ENCODE measurements at places on chromosomes 3 and 15.

- DNase-seq: no peak
Measured at GRCh38 chr3:100641471-100642032, 32.2 kb downstream of the ADGRG7 start.

DNA sequence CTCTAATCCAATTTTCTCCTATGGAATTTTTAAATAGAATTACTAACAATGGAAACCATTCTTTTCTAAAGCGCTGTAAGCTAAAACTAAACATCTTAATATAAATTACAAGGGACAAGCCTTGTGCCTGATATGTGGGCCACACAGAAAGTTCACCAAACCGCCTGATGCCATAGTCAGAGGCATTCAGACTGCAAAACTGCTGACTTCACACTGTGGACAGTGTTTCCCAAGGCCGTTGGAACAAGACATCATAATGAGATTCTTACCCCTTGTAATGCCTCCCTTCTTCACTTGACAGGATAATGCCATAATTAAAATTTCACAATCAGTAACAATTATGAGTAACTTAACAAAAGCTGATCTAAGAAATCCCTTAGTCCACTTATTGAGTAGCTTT, 14.9 kb downstream of the SH3GL3 start:
- no peak for DNase-seq

GRCh38 chr3:13577181-13578121, 28.5 kb downstream of the FBLN2 start:
- no peak for DNase-seq

DNA sequence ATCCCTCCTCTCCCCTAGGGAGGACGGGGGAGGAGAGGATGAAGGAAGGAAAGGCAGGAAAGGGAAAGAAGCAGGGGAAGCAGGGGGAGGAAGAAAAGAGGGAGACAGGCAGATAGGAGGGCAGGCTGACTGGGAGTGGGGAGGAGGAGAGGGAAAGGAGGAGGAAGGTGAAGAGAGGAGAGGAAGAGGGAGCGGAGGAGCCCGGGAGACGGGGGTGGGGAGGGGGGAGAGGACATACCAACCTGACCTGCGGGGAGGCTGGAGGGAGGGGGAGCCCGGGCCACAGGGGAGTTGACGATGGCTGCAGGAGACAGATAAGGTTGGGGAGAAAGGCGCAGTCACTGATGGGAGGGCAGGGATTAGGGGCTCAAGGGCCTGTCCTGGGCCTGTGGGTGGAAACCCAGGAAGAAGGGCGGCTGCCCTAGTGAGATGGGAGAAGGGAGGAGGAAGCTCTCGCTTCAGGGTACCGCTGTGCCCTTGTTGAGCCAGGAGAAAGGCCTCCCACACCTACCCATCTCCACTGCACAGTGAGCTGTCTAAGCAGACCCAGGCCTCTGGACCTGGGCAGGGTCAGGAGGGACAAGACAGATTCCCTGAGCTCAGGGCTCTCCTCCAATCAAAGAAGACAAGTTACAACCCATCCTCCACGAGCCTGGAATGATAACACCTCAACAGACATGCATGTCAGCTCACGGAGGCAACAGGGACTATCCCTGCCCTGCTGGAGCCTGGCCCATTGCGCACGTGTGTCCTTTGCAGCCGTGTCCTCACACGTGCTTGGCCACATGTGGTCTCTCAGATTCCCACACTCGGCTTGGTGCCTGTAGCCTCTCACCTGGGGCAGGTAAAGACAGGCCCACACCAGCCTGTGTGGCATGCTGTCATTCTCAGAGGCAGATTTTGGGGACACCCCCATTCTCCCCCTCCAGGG, 27.9 kb downstream of the C3orf18 start:
- no peak for DNase-seq

DNA sequence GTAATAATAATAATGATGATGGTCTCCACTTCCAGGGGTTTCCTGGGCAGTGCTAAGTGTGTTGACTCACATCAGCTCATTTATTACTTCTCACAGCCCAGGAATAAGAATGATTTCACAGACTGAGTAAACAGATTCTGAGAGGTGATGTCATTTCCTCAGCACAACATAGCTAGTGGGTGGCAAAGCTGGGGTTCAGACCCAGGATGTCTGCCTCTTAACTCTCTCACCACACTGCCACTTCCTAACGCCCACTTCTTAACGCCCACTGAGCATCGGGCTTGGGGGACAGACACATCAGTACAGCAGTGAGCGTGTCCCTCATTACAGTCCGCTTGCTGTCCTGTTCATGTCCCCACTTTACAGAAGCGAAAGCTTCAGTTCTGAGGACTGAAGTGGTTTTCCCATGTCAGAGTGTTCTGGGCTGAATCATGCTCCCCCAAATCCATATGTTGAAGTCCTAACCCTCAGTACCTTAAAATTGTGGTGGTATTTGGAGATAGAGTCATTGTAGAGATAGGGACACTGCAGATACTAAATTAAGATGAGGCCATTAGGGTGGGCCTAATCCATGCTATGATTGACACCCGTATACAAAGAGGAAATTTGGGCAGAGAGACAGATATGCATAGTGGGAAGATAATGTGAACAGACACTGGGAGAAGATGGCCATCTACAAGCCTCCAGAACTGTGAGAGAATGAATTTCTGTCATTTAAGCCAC, 68.0 kb downstream of the ATP2B2 start:
- peak; percentile 8 for DNase-seq

DNA sequence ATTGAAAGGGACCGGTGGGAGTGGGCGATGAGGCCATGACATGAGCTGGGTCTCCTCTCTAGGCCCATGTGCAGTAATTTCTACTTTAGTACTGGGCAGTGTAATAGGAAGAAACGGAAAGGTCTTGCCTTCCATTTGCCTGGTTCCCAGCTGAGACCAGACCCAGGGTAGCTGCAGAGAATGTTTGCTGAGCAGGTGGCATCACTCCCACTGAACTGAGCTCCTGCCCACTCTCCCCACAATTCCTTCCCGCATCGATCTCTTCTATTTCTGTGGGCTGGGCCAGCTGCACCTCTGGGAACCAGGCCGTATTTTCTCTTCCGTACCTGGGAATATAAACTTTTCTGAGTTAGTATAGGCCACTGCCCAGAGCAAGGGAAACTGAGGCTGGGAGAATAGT, 15.8 kb downstream of the ESYT3 start:
- DNase-seq: no peak

DNA sequence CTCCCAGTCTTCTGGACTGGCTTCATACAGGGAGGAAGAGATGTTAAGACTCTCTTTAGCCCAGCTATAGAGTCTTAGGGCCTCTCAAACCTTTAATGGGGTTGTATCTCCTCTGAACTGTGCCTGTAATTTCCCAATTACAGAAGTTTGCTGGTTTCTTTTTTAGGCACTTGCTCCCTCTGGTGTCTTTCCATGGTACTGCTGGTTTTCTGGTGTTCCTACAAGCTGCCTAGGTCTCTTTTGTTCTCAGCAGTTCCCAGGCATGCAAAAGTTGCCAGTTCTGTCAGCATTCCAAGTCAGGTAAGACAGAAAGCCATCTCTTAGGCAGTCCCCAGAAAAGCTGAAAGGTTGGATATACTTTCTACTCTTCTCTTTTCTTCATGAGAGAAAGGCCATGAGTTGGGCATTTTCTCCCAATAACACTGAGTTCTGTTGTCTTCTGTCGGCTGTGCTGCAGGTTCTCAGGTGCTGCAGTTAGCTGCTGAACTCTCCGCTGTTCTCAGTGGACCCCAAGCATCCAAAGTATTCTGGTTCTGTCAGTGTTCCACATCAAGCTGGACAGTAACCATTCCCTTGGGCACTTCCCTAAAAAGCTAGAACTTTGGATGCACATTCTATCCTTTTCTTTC, 54.4 kb upstream of the EHHADH start:
- DNase-seq: peak; percentile 3

- no peak for DNase-seq
Measured at GRCh38 chr3:35919160-35919559, 279.8 kb downstream of the ARPP21 start.

DNA sequence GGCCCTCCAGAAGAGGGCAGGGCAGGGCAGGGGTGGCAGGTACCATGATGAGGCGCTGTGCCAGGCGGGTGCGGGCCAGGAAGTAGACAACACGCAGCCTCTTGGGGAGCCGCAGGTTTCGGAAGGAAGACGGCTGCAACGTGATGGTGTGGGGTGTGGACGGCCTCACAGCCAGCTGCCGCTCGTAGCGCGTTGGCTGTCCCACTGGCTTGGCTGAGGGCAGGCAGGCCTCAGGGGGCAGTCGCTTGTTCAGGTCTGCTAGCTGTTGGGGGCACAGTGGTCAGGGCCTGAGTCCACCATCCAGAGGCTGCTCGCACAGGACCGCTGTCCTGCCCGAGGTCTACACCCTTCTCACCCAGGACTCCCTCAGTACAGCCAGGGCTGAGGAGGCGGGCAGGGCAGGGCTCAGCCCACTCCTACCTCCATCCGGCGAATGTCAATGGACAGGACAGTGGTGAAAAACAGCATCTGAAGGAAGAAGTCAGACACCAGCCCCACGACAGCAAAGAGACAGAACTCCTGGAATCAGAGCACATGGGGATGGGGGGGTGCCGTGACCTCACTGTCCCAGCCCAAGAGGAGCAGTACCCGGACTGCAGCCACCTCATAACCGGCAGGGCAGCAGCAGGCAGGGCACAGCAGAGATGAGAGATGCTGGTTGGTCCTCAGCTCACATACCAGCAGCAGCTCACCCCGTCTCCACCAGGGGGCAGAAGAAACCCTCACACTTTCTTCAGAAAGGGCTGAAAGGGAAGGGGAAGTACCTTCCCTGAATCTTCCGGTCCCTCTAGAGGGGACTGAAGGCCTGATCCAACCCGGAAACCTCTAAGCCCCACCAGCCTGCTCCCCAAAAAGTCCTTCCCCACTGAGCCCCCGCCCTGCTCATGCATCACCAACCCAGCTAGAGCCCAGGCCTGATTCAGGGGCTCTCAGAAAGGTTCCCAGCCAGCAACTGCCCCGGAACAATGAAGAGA, 40.0 kb downstream of the PTPN23 start:
- DNase-seq: peak; percentile 88

DNA sequence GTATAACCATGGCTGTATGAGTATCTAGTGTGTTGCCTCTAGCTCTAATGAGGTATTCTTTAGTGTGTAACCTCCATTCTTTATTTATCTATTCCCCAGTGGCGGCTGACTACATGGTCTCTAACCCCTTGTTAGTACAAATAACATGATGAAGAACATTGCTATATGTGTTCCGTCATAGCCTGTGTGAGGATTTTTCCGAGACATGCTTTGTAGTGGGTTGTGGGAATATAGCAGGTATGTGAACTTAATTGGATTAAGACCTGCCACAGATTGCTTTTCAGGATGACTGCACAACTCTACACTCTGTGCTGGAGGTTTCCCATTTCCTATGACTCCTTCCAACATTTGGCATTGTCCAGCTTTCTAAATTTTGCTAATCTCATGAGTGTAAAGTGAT, 563.4 kb downstream of the ROBO1 start:
- DNase-seq: no peak

DNA sequence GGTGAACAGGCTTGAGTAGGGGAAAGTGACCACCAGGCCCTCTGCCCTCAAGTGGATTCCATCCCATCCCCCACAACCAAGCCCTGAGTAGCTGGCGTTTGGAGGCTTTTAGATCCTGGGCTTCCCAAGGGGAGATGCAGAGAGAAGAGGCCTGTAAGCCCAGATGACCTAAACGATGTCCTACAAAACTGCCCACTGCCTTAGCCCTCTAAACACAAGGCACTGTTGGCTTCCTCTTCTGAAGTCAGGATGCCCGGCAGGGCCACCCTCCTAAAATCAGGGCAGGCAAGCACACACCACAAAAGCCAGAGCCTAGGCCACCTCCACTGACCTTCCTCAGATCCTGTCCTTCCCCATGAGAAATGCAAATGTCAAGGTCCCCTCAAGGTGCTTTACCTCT, 68.6 kb downstream of the ADCY5 start:
- DNase-seq: no peak

DNA sequence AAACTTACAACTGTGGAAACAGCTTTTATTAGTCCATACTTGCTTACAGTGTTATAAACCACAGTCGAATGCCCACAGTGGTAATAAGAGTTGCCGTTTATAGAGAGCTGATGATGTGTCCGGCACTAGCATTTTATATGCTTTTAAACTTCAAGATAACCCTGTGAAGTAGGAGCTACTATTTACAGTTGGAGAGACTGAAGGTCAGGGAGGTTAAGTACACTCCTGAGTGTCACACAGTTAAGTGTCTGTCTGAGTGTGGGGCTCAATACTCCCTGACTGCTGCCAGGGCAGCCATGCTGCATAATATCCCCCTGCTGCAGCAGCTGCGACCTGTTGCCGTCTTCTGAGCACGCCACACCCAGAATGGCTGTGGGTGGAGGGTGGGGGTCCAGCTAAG, 89.9 kb upstream of the TNFAIP8L3 start:
- DNase-seq: no peak

DNA sequence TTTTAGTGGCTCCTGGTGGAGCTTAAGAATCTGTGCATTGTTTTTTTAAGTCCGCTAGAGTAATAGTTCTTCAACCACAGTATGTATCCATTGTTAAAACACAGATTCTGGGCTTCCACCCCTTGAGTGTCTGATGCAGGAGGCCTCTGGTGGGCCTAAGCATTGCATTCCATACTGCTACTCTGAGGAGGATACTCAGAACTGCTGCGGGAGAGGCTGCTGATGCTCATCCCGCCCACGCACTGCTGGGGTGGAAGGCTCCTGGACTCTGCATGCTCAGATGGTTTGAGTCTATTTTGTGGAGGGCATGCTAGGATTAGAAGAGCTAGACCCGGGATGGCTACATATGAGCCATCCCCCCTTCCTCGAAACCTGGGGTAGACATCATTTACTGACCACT, 74.4 kb downstream of the THSD4 start:
- DNase-seq: no peak

DNA sequence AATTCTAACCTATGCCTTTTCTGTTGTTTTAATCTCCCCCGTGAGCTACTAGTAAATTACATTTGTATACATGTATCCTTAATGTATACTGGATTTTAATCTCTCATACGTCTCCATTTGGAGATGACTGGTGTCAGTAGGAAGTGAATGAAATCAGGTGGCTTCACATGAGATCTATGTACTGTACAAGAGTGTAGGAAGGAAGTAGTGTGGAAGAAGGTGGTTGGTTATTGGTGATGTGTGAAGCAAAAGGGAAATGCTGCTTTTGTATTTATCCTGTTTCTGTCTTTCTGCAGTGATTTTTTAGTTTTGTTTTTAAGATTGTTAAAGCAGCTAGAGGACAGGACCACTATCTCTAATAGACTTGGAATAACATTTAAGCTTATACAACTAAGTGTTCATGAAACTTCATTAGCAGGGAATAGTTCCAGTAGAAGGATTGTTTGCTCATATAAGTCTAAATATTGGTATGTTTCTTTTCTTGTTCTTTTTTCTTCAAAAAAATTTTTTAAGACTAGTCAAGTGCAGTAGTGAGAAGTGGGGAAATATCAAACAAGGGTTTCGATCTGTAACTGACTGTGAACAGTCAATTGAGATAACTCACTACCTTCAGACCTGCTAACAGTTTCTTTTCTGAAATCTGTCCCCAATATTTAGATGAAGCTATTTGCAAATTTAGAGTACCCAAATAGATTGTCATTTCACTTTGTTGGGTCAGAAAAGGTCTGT, 15.3 kb downstream of the SNX1 start:
- no peak for DNase-seq

- no peak for DNase-seq
Measured at GRCh38 chr15:47602121-47602520, 115.2 kb upstream of the SEMA6D start.
